ENCODE measurements at places on chromosomes 11 and 22. TPM values are rescaled to one million over a fixed set of nuclear protein-coding genes. Genes with fewer than 3 reads are reported as not detected.

- DNase-seq: no peak
- H3K4me3 ChIP-seq: peak overlapping the region; percentile 48
- H3K27me3 ChIP-seq: peaks cover 9% of the 10 kb centered on the region
- peaks cover 7% of the 10 kb centered on the region for H3K4me1 ChIP-seq
- H3K36me3 ChIP-seq: no peaks in the 10 kb centered on the region
Measured at GRCh38 chr22:29469755-29470154, 10.3 kb upstream of the NEFH start.

DNA sequence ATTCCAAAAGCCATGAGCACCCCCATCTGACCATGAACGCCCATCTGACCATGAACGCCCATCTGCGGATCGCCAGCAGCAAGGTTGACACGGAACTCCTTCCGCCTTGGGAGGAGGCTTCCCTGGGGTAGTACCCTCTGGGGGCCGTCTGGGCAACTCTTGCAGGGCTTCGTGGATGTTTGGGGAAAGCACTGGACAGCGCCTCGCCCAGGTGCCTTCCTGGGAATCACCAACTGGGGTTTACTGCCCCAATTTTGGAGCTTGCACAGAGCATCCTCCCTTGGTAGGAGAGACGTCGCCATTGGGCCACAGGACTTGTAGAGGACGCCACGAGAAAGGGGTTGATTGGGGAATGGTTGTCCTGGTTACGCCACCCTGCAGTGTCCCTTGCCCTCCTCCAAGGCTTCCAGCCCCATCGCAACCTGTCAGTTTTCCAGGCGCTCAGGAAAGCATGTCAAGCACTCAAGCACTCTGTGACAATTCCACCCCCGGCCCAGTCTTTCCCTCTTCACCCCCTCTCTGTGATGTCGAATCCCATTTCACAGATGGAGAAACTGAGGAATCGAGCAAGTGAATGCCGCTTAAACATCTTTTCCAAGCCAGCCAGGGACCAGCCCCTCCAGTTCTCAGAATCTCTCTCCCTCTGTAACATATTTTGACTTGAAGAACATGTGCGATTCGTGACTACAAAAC lies 914 bp upstream of the PRDM11 start:
- peak overlapping the region; percentile 53 for H3K27ac ChIP-seq
- H3K27me3 ChIP-seq: peaks cover 16% of the 10 kb centered on the region
- H3K4me1 ChIP-seq: peaks cover 19% of the 10 kb centered on the region
- H3K36me3 ChIP-seq: no peaks in the 10 kb centered on the region
- H3K4me3 ChIP-seq: peak overlapping the region; percentile 81

The MMP1 gene
- total RNA-seq: not detected

The TNNI2 gene
- total RNA-seq: not detected

The CECR2 gene
- 0.18 TPM for total RNA-seq

Measured in activated CD4-positive, alpha-beta T cell treated with anti-CD3 and anti-CD28 coated beads for 36 hours (primary cell).